ENCODE measurements at places on chromosomes 13 and 19. TPM values are rescaled to one million over a fixed set of nuclear protein-coding genes. Genes with fewer than 3 reads are reported as not detected.
A peak's percentile ranks its signal among the peaks of the same experiment; 100 is the strongest.

Gene LILRB4
- total RNA-seq = 0.82 TPM

Gene KLK6
- not detected for total RNA-seq

- DNase-seq = no peak
Observed at GRCh38 chr13:40597735-40598365, 68.6 kb downstream of the FOXO1 start.

DNA sequence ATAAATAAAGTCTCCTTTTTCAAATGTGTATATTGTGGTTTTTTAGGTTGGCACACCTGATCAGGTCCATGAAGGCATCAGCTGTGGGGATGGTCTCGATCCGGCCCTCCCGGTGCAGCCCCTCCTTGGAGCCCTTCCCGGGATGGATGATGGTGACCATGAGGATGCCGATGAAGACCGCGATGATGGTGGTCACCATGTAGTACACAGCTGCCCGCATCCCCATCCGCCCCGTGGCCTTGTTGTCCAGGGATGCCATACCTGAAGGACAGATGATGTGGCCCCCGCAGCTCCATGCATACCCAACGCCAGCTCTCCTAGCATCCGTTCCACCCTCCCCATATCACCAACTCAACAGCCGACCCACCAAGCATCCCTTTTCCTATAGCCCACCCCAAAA lies 11.4 kb downstream of the SLC1A6 start:
- DNase-seq = no peak

GRCh38 chr13:27463500-27463899 lies 13.1 kb upstream of the MTIF3 start:
- DNase-seq = no peak

DNA sequence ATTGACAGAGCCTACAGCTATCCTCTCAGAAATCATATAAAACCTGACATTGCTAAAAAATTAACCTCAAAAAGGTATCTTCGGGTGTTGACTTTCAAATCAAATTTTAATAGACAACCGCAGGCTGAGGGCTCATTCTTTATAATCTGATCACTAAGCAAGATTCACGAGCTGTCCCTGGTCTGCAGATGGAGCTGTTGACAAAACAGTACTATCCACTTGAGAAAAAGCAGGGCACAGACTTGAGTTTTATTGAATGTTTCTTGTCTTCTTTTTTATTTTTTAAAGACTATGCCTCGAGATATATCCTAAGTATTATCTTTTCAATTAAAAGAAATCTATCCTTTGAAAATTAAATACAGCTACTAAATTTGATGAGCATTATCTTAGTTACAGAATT lies 540.5 kb downstream of the PCDH9 start:
- peak; percentile 4 for DNase-seq

DNA sequence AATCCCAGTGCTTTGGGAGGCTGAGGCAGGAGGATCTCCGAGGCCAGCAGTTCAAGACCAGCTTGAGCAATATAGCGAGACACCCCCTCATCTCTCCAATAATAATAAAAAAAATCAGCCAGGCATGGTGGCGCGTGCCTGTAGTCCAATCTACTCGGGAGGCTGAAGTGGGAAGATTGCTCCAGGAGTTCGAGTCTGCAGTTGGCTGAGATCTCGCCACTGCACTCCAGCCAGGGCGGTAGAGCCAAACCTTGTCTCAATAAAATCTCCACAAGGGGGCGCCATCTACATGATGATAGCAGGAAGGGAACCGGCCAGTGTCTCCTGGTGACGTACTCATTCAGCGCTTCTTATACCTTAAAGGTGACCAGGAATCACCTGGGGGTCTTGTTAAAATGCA lies 13.6 kb upstream of the C5AR1 start:
- peak; percentile 72 for DNase-seq
